Endothelial cell of umbilical vein (primary cell): ENCODE measurements at places on chromosomes 11 and 22. TPM values are rescaled to one million over a fixed set of nuclear protein-coding genes. Genes with fewer than 3 reads are reported as not detected.

The TSGA10IP gene
- total RNA-seq, result not detected in 2 replicates

The FOLR1 gene
- not detected in 2 replicates for total RNA-seq

The CASP12 gene
- 2.6 and 3.9 TPM in 2 replicates for total RNA-seq

The MN1 gene
- total RNA-seq, result 1.7 and 3.8 TPM in 2 replicates

The APOA5 gene
- not detected in 2 replicates for total RNA-seq

The RHOD gene
- total RNA-seq, result 10.5 and 10.6 TPM in 2 replicates

The MDK gene
- 331 and 336 TPM in 2 replicates for total RNA-seq

The KCNE3 gene
- 1.3 and 2.2 TPM in 2 replicates for total RNA-seq

The NTM gene
- 1.00 and 1.0 TPM in 2 replicates for total RNA-seq

The KRTAP5-9 gene
- total RNA-seq, result 0.30 TPM in 1 of 2 replicates, not detected in the other

The OPCML gene
- total RNA-seq, result not detected in 2 replicates

The SLC43A3 gene
- 68.9 and 89.4 TPM in 2 replicates for total RNA-seq

The BEST1 gene
- total RNA-seq, result 0.21 TPM in 1 of 2 replicates, not detected in the other

The CALCA gene
- total RNA-seq, result not detected in 2 replicates

The C1QTNF4 gene
- total RNA-seq, result 1.7 and 1.8 TPM in 2 replicates

The KCNQ1OT1 gene
- 1.5 and 1.8 TPM in 2 replicates for total RNA-seq

The SEC14L6 gene
- 0.15 TPM in 1 of 2 replicates, not detected in the other for total RNA-seq

The CASP1 gene
- 6.2 and 12.4 TPM in 2 replicates for total RNA-seq

The BIK gene
- total RNA-seq, result 0.49 TPM in 1 of 2 replicates, not detected in the other

The NRGN gene
- total RNA-seq, result 30.9 and 33.5 TPM in 2 replicates
